ENCODE measurements at places on chromosomes 2 and 18.

DNA sequence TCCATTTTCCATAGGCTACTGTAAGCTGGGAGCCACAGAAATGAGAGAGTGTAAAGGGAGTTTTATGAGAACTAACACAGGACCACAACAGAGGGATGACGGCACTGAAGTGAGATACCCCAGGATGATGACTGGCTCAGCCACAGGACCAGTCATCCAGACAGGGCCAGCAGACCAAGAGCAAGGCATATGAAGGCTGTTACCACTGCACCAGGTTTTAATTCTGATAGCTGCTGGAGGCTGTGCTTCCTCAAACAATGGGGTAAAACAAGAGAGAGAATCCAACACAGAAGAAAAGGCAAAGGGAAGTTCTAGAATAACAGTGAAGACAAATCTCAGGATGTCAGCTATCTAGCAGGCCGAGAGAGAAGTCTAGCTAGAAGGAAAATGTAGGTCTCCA lies 94.9 kb downstream of the BCL2 start:
- no peak for DNase-seq

DNA sequence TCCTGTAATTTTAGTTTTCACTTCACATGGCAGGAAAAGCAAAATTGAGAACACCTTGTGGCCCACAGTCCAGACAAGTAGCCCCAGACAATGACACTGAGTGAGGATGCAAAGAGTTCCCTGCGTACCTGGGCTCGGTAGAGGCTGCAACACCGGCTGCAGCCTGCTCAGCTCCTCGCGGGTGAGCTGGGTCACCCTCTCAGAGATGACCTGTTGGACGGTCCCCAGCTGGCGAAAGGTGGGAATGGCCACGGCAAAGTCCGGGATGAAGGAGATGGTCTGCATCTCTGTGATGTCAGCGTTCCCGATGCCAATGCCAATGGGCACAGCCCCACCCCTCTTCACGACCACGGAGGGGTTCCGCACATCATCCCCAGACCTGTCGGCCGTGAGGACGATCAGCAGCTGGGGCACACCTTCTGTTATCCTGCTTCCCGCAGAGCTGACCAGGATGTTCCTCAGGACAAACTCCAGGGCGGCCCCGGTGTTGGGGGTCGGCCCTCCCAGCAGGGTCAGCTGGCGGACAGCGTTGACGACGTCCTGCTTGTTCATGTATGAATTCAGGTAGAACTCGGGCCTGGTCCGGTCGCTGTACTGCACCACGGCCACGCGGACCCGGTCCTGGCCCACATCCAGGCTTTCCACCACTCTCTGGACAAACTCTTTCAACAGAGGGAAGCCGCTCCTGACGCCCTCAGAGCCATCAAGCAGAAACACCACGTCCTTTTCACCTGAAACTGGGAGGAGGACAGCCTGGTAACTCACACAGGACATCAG lies 39.5 kb downstream of the COL6A3 start:
- DNase-seq, result no peak

- no peak for DNase-seq
Observed at GRCh38 chr2:15773846-15774245, 166.5 kb upstream of the MYCN start.

DNA sequence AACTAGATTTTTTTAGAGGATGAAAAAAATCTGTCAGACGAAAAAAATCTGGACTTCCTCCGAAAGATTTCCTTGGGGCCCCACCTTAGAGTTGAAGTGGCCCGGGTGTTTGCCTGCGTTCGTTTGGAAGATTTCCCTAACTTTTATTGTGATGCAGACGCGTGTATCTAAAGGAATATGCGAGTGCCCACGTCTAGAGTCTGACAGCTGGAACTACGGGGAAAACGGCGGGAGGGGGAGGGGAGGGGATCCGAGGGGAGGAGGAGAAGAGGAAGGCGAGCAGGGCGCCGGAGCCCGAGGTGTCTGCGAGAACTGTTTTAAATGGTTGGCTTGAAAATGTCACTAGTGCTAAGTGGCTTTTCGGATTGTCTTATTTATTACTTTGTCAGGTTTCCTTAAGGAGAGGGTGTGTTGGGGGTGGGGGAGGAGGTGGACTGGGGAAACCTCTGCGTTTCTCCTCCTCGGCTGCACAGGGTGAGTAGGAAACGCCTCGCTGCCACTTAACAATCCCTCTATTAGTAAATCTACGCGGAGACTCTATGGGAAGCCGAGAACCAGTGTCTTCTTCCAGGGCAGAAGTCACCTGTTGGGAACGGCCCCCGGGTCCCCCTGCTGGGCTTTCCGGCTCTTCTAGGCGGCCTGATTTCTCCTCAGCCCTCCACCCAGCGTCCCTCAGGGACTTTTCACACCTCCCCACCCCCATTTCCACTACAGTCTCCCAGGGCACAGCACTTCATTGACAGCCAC lies 2.4 kb upstream of the SP9 start:
- DNase-seq, result peak; percentile 12

- DNase-seq, result no peak
Observed at GRCh38 chr2:40118622-40119021, 333.3 kb downstream of the SLC8A1 start.

- no peak for DNase-seq
Observed at GRCh38 chr2:235265348-235265965, 228.4 kb upstream of the AGAP1 start.

DNA sequence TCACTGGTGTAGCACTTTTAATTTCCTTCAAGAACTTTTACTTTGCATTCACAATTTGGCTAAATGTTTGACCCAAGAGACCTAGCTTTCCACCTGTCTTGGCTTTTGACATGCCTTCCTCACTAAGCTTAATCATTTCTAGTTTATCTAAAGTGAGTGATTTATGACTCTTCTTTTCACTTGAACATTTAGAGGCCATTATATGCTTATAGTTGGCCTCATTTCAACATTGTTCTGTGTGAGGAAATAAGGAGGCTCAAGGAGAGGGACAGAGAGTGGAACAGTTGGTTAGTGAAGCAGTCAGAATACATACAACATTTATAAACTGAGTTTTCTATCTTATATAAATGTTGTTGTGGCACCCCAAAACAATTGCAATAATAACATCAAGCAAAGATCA lies 489.3 kb upstream of the CDH2 start:
- DNase-seq, result no peak

- no peak for DNase-seq
Observed at GRCh38 chr2:233453111-233453915, 99.0 kb downstream of the DGKD start.

DNA sequence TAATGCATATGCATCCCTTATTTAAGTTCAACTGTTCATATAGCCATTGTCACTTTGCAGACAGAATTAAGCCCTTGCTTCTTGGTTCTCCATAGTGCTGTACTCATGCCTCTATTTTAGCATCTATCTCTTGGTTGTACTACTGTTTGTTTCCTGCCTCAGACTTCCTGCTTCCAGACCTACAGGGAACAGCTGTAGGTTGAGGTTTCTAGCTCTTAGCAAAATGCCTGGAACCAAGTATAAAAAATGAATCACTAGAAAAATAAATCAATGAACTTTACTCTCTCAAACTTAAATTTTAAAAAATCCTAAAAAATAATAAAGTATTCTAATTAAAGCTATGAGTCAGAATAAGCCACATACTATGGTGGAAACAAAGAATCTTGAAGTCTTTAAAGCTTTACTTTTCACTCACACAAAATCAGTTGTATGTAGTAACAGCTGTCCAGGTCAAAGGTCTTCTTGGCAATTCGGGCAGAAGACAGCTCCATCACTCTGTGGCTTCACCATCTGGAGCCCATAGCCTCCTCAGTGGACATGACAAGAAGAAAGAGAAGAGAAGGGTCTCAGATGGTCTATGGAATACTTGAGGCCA lies 1228.1 kb upstream of the GYPC start:
- DNase-seq, result no peak

- peak; percentile 34 for DNase-seq
Observed at GRCh38 chr18:21769206-21769605, 28.6 kb downstream of the MIB1 start.

GRCh38 chr18:51337406-51337805 lies 139.9 kb upstream of the MEX3C start:
- DNase-seq, result peak; percentile 57

DNA sequence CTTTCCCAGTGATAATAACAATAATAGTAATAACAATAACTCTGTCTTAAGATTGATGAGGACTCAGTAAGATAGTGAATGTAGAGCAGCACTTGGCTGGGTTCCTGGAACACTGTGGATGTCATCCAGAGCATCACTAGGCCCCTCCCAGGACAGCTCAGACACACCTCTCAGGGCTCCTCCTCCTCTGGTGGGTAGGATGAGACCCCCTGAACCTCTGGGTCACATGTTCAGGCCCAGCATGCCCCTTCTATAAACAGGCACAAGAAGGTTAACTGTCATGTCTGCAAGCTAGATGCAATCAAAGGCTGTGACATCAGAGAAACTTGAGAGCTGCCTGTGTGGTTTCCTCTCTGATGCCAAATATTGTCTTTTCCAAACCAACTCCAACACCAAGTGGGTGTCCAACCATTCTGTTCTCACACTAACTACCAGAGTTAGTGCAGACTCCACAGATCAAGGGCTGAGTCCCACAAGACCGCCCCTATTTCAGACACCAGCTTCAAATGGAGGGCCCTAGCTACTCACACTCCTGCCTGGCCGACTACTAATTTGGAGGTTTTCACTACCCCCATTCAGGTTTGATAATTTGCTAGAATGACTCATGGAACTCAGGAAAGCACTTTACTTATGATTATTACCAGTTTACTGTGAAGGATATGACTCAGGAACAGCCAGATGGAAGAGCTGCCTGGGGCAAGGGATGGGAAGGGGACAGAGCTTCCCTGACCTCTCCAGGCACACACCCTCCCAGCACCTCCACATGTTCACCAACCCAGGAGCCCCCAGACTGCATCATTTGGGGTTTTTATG lies 46.4 kb upstream of the BZW1 start:
- DNase-seq, result peak; percentile 86

DNA sequence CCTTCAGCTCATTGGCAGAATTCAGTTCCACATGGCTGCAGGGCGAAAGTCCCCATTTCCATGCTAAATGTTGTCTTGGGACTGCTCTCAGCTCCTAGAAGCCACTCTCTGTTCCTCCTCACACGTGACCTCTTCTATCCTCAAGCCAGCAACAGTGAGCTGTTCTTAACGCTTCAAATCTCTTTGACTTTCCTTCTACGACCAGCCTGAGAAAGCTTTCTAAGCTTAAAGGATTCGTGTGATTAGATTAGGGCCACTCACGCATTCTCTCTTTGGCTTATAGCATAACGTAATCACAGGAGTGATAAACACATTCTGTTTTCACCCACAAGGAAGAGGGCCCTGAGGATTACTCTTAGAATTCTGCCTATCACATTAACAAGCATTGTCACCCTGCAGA lies 29.8 kb upstream of the LAMA1 start:
- no peak for DNase-seq

GRCh38 chr2:74493546-74493945 lies 5.9 kb downstream of the LBX2 start:
- DNase-seq, result no peak

- DNase-seq, result no peak
Observed at GRCh38 chr2:141063406-141063805, 1067.4 kb downstream of the LRP1B start.

- no peak for DNase-seq
Observed at GRCh38 chr2:232541961-232542714, 2.6 kb downstream of the CHRNG start.

- DNase-seq, result no peak
Observed at GRCh38 chr2:6074089-6074643, 382.0 kb downstream of the SOX11 start.
